A549 (cell line): ENCODE measurements at places on chromosomes 2 and 18. TPM values are rescaled to one million over a fixed set of nuclear protein-coding genes. Genes with fewer than 3 reads are reported as not detected.

Gene CNGA3
- not detected in 3 replicates for polyA plus RNA-seq

Gene MAPRE3
- polyA plus RNA-seq, result 19.3 to 21.8 TPM (median 21.5 TPM) in 3 replicates

Gene CAPN14
- 0.04 to 0.09 TPM (median 0.08 TPM) in 3 replicates for polyA plus RNA-seq

Gene RBBP8
- polyA plus RNA-seq, result 25.6 to 28.2 TPM (median 26.8 TPM) in 3 replicates

Gene STEAP3
- polyA plus RNA-seq, result 28.8 to 30.8 TPM (median 30.2 TPM) in 3 replicates

Gene ERBB4
- polyA plus RNA-seq, result not detected in 3 replicates

Gene RTP5
- not detected in 3 replicates for polyA plus RNA-seq

Gene UGT1A10
- not detected in 3 replicates for polyA plus RNA-seq

Gene ANKRD30B
- not detected in 3 replicates for polyA plus RNA-seq

Gene SERPINB4
- 0.15 TPM in 1 of 3 replicates, not detected in the others for polyA plus RNA-seq

Gene GCG
- not detected in 3 replicates for polyA plus RNA-seq

Gene INHBB
- 7.2 to 9.3 TPM (median 9.2 TPM) in 3 replicates for polyA plus RNA-seq

Gene RAD51AP2
- polyA plus RNA-seq, result not detected in 3 replicates

Gene CPS1
- polyA plus RNA-seq, result 15.1 to 16.1 TPM (median 15.9 TPM) in 3 replicates

Gene ARMC9
- polyA plus RNA-seq, result 11.7 to 13.3 TPM (median 12.0 TPM) in 3 replicates

Gene DUSP2
- 0.22 to 0.26 TPM (median 0.22 TPM) in 3 replicates for polyA plus RNA-seq

Gene PRKAG3
- polyA plus RNA-seq, result not detected in 3 replicates

Gene SLC8A1
- polyA plus RNA-seq, result 0.28 to 0.49 TPM (median 0.39 TPM) in 3 replicates

Gene GRB14
- polyA plus RNA-seq, result 15.1 to 18.6 TPM (median 18.5 TPM) in 3 replicates

Gene GPR155
- polyA plus RNA-seq, result 0.49 to 0.86 TPM (median 0.63 TPM) in 3 replicates

Gene GAREM2
- 4.5 to 5.9 TPM (median 5.6 TPM) in 3 replicates for polyA plus RNA-seq

Gene UGT1A1
- polyA plus RNA-seq, result 1.4 to 2.0 TPM (median 1.9 TPM) in 3 replicates

Gene ASPRV1
- polyA plus RNA-seq, result 0.30 to 0.36 TPM (median 0.31 TPM) in 3 replicates

Gene HOXD12
- polyA plus RNA-seq, result not detected in 3 replicates

Gene SULT1C3
- polyA plus RNA-seq, result not detected in 3 replicates

Gene TMEM182
- polyA plus RNA-seq, result 5.3 to 5.7 TPM (median 5.4 TPM) in 3 replicates

Gene ABHD1
- polyA plus RNA-seq, result 0.96 to 1.0 TPM (median 1.0 TPM) in 3 replicates

Gene MROH2A
- 0.04 to 0.28 TPM (median 0.10 TPM) in 3 replicates for polyA plus RNA-seq
